Naive B cell (primary cell): ENCODE measurements at places on chromosomes 16 and 17. TPM values are rescaled to one million over a fixed set of nuclear protein-coding genes. Genes with fewer than 3 reads are reported as not detected.

- no peak overlapping the region for H3K27ac ChIP-seq
- H3K4me1 ChIP-seq: no peaks in the 10 kb centered on the region
- peaks cover 17% of the 10 kb centered on the region for H3K27me3 ChIP-seq
Observed at GRCh38 chr16:87012954-87013938, 303.9 kb downstream of the C16orf95 start.

- H3K27me3 ChIP-seq: no peaks in the 10 kb centered on the region
- H3K27ac ChIP-seq: peak overlapping the region; percentile 63
- H3K36me3 ChIP-seq: no peaks in the 10 kb centered on the region
- H3K4me1 ChIP-seq: peaks cover 90% of the 10 kb centered on the region
- no peak overlapping the region for H3K4me3 ChIP-seq
Observed at GRCh38 chr16:50269769-50270509, 3.6 kb downstream of the ADCY7 start.

GRCh38 chr16:56203052-56203451 is 11.8 kb downstream of the GNAO1 start:
- H3K36me3 ChIP-seq: no peaks in the 10 kb centered on the region
- no peak overlapping the region for H3K27ac ChIP-seq
- H3K4me1 ChIP-seq: peaks cover 13% of the 10 kb centered on the region
- H3K27me3 ChIP-seq: peaks cover 8% of the 10 kb centered on the region
- DNase-seq: peak; percentile 36

DNA sequence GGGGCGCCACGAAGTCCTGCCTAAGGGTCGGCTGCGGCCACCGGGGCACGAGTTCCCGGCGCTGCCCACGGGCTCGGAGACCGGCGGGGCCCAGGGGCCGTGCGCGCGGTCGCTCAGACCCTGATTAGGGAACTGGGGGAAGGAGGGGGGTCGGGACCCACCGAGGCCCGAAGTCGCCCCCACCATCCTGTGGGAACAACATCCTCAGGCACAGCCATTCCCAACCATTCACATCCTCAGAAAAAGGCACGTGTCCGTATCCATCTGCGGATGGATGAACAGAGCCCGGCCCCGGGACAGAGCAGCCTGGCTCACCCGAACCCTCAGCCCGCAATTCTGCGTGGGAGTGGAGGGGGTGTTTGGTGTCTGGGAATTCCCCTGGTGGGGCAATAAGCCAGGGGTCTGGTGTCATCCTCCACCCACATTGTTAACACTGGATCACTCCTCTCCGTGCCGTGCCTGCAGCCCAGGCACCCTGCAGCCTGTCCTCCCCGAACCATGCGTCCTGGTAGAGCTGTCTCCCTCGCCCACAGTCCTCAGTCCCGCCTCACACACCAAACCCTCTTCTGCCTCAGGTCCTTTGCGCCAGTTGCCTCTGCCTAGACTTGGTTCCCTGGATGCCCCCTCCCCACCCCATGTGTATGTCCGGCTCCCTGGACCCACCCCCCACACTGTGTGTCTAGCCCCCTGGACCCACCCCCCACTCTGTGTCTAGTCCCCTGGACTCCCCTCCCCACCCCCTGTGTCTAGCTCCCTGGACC is 789 bp upstream of the CCDC57 start:
- H3K27me3 ChIP-seq: no peaks in the 10 kb centered on the region
- peak overlapping the region; percentile 93 for H3K27ac ChIP-seq
- no peaks in the 10 kb centered on the region for H3K36me3 ChIP-seq
- peak overlapping the region; percentile 84 for H3K4me3 ChIP-seq
- peaks cover 36% of the 10 kb centered on the region for H3K4me1 ChIP-seq

- peaks cover 54% of the 10 kb centered on the region for H3K36me3 ChIP-seq
- H3K27ac ChIP-seq: no peak overlapping the region
- no peak for DNase-seq
- H3K4me3 ChIP-seq: no peak overlapping the region
- H3K27me3 ChIP-seq: no peaks in the 10 kb centered on the region
- no peaks in the 10 kb centered on the region for H3K4me1 ChIP-seq
Observed at GRCh38 chr16:27470567-27471431, 68.8 kb downstream of the IL21R start.

GRCh38 chr17:45197555-45198334 is 23.9 kb upstream of the FMNL1 start:
- H3K27ac ChIP-seq: no peak overlapping the region
- H3K4me3 ChIP-seq: no peak overlapping the region
- no peaks in the 10 kb centered on the region for H3K36me3 ChIP-seq
- H3K4me1 ChIP-seq: peaks cover 7% of the 10 kb centered on the region
- DNase-seq: peak; percentile 85

- peaks cover 10% of the 10 kb centered on the region for H3K36me3 ChIP-seq
- H3K4me1 ChIP-seq: no peaks in the 10 kb centered on the region
- DNase-seq: no peak
- no peak overlapping the region for H3K4me3 ChIP-seq
- H3K27me3 ChIP-seq: peaks cover 8% of the 10 kb centered on the region
- H3K27ac ChIP-seq: no peak overlapping the region
Observed at GRCh38 chr17:9037736-9038135, 16.4 kb downstream of the NTN1 start.

DNA sequence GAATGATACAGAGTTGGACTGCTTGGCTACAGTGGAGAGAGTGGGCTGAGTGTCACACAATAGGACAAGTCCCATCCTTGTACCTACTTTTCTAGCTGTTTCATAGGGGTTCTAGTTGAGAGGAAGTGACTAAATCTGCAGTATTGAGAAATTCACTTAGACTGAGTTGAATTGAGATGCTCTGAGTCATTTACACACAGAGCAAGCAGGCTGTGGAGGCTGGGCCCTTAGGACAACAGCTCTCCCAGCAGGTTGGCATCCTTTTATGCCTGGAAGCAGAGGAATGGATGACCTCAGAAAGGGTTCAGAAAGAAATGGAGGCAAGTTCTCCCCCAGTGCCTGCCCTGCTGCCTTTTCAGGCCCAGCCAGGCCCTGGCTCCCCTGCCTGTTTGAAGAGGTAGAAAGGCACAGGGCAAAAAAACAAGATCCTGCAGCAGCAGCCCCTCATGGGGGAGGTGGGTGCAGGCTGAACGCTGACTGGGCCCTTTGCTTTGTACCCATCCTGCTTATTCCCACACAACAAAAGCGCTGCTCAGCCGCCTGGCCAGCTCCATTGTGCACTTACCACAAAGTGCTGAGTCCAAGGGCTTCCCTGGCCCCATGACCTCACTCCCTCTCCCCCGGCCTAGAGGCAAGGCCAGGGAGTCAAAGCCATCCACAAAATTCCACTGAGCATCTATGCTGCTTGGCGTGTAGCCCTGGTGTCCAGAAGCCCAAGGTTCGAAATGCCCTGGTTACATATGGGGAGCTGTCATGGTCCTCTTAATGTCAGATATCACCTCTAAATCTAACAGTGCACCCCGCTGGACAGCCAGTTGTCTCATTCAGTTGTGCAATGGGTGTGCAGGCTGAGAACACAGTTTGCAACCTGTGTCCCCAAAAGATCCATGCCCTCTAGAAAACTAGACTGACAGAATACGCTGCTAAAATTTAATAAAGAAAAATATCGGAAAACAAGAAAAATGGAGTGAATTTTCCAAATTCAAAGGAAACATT is 5.4 kb upstream of the CRYBA1 start:
- no peaks in the 10 kb centered on the region for H3K36me3 ChIP-seq
- no peak overlapping the region for H3K4me3 ChIP-seq
- DNase-seq: no peak
- no peak overlapping the region for H3K27ac ChIP-seq

DNA sequence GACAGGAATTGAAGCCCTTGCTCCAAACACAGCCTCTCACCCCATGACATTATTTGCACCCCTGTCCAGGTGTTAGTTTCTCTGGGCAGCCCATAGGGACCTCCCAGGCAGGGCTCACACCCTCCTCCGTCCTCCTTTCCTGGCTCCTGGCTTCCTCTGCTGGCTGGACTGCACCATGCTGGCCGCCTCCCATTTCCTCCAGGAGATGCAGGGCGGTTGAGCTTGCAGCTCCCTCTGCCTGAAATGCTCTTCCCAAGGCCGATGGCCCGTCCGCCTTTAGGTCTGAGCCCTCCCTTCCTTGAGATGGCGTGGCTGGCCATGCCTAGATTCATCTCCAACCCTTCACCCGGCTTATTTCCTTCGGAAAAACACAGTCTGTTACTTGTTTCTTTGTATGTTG is 334.8 kb downstream of the SNX29 start:
- peaks cover 86% of the 10 kb centered on the region for H3K4me1 ChIP-seq
- no peak overlapping the region for H3K4me3 ChIP-seq
- H3K27me3 ChIP-seq: no peaks in the 10 kb centered on the region

DNA sequence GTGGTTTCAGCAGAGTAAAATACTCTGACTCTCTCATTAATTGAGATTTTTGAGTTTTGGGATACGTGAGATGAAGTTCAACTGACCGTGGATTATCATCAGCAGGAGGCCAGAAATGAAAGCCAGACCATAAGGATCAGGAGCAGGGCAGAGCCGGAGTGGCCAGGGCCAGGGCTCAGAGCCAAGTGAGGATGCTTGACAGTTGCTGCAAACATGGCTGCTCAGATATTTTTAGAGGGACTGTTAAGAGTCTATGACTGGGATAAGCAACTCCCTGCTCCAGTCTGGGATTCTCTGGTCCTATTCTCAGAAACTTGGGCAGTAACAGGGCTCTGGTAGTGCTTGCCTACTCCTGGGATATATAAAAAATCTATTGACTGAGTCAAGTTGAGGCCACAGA is 17.6 kb upstream of the CDH13 start:
- peaks cover 4% of the 10 kb centered on the region for H3K27me3 ChIP-seq
- H3K36me3 ChIP-seq: no peaks in the 10 kb centered on the region
- DNase-seq: no peak
- H3K4me3 ChIP-seq: no peak overlapping the region

DNA sequence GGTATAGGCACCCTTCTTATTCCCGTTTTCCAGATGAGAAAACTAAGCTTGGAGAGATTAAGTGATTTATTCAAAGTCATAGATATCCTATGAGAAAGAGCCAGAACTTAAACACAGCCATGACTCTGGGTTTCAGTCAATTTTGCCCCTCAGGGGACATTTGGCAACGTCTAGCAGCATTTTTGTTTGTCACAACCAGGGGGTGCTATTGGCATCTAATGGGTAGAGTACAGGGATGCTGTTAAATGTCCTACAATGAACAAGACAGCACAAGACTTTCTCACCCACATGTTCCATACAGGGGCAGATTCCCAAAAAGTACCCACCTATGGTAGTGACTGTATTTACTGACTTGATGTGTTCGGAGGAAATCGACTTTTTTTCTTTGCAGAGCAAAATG is 4.8 kb upstream of the SHISA9 start:
- H3K27ac ChIP-seq: no peak overlapping the region
- H3K4me3 ChIP-seq: no peak overlapping the region

DNA sequence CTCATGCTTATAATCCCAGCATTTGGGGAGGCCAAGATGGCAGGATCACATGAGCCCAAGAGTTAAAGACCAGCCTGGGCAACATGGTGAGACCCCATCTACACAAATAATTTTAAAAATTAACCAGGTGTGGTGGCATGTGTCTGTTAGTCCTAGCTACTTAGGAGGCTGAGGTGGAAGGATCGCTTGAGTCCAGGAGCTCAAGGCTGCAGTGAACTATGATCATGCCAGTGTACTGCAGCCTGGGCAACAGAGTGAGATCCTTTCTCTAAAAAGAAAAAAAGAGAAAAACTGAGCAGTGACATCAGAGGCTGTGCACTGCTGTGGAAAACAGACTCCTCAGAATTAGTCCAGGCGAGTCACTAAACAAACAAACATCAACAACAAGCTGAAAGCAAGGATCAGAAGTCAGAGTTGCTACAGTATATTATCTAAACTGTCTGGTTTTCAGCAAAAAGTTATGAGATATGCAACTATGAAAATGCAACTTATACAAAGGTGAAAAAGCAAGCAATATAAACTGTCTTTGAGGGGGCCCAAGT is 39.3 kb downstream of the CBFB start:
- H3K36me3 ChIP-seq: peaks cover 5% of the 10 kb centered on the region
- no peaks in the 10 kb centered on the region for H3K27me3 ChIP-seq
- no peak overlapping the region for H3K27ac ChIP-seq
- H3K4me3 ChIP-seq: no peak overlapping the region
- DNase-seq: no peak

Gene PFAS
- polyA plus RNA-seq: 14.7 TPM

Gene TAC4
- polyA plus RNA-seq: not detected

Gene KRT15
- not detected for polyA plus RNA-seq

Gene ABCA10
- polyA plus RNA-seq: not detected

Gene KRTAP2-3
- polyA plus RNA-seq: not detected

Gene FN3K
- polyA plus RNA-seq: not detected

Gene OR3A2
- polyA plus RNA-seq: 1.2 TPM

Gene NKIRAS2
- polyA plus RNA-seq: 38.9 TPM

Gene PYCARD
- polyA plus RNA-seq: 74.4 TPM

Gene CD300A
- polyA plus RNA-seq: not detected

Gene ELMO3
- not detected for polyA plus RNA-seq

Gene AATK
- polyA plus RNA-seq: not detected
